ENCODE measurements at places on chromosomes 1 and 21.

GRCh38 chr1:166836733-166837132 is 2.5 kb upstream of the POGK start:
- DNase-seq: no peak

GRCh38 chr1:150820730-150821512 is 12.9 kb upstream of the CTSK start:
- no peak for DNase-seq

DNA sequence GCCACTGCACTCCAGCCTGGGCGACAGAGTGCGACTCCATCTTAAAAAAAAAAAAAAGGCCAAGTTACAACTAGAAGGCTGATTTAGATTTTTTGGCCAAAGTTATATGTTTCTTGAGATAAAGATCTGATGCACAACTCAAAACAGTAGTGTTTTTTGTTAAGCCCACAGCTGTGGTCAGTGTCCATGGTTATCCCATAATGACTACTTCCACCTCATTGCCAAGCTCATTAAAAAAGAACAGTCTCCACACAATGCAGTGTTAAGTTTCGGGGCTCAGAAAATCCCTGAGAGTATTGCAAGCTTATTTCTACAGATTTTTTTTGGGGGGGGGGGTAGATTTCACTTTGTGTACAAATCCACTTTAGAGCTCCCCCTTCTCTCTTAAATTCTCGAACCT is 120.5 kb downstream of the RUNX1 start:
- DNase-seq: no peak

- no peak for DNase-seq
Measured at GRCh38 chr1:207691841-207692240, 46.9 kb downstream of the CR1L start.

DNA sequence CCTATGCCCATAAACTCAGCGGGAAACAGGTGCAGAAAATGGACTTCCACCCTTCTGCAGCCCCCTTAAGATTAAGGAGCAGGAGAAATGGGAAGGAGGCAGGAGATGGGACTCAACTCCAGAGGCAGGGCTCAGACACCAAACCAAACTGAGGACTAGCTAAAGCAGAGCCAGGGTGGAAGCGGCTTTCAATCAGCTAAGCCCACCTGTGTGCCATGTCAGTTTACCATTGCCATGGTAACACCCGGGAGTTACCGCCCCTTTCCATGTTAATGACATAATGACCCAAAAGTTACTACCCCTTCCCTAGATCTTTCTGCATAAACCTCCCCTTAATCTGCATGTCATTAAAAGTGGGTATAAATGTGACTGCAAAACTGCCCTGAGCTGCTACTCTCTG is 653.5 kb downstream of the PTPRU start:
- no peak for DNase-seq

DNA sequence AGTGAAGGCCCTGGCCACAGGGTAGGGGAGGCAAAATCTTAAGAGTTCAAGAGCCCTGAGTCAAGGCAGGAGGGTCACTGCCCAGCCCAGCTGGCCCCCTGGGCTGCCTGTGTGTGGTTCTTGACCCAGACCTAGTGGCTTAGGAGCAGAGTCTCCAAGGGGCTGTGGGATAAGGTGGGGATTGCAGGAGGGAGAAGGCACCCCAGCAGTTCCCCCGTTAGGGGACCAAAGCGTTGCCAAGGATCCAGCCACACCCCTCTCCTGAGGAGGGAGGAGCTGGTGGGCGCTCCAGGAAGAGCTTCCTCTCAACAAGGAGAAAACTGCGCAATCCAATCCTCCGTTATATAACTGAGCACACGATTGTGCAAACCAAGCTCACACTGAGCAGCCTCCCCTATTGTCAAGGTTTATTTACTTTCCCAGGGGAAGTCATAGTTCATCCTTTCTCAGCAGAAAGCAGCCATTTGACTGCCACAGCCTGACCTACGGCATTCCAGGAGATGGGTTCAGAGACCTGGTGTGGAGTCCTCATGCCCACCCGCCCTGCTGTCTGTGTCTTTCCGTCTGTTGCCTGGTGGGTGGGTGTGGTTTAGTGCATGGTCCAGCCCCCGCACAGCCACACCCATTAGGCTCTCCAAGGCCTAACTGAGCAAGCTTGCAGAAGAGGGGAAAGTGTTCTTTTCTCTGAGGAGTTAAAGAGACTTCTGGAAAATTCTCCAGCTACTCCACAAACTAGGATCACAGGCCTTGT is 3.5 kb downstream of the EPHX1 start:
- peak; percentile 92 for DNase-seq

DNA sequence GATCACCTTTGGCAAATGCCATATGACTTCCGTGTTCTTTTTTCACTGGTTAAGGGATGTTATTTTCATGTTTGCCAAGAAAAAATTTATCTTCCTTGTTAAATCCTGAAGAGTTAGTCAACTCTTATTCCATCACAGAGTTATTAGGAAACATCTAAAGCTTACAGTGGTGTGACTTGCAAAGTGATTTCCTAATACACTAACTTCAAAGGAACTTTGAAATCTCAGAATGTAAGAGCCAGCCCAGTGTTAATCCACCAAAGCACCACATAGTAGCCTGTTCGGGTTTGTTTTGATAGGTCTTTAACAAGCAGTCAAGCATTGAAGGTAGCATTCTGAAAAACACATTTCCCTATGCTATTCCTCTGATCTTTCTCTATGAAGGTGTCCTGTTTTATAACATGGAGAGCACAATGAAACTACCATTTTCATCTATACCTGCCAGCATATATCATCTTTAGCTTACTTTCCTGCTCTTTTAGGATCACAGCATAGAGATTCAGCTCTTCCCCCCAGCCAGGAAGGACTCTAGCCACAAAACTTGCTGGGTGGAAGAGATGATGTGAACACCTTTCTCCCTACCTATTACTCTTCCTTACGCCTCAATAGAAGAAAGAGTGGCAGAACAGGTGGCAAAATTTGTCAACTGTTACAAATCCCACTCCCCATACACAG is 82.4 kb upstream of the MAGI3 start:
- no peak for DNase-seq

DNA sequence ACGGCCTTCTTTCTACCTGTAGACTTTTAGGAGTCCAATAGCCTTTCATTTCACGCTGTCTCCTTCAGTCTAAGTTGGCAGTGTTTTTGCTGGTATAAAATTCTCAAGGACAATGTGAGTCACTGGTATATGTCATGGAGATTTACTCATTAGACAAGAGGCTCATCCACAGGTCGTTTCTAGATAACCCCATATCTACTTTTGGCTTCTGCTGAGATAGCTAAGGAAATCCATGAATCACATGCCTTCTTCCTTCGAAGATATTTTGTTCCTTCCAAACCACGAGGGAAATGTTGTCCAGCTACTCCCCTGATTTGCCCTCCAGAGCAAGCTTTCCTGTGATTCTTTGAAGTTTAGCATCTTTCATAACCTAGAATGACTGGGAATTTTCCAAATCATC is 38.5 kb upstream of the KCNK1 start:
- no peak for DNase-seq

DNA sequence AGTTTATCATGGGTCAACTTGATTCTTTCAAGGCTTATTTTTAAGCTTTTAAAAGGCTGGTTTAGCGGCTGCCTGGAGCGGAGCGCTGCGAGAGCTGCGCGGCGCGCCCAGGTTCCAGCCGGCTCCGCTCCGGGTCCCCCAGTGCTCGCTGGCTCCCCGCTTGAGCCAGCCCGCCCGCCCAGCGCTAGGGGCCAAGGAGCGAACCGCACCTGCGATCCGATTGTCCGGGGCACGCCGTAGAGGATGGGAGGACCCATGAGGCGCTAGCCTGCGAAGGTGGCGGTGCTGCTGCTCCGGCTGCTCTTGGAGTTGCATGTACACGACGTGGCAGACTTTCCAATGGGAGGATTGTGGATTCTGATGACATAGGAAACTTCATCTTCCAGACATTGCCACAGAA is 9.9 kb upstream of the CFHR4 start:
- no peak for DNase-seq

DNA sequence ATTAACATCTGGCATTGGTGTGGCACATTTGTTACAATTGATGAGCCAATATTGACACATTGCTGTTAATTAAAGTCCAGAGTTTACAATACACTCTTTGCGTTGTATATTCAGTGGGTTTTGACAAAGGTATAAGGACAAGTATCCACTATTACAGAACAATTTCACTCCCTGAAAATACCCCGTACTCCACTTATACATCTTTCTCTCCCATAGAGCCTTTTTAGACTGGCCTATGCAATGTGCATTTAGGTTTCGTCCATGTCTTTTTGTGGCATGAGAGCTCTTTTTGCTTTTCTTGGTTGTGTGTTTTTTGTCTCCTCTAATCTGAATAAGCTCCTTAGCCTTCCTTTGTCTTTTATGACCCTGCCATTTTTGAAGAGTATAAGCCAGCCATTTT is 40.6 kb upstream of the TSNAX start:
- no peak for DNase-seq

- DNase-seq: no peak
Measured at GRCh38 chr21:39178421-39178820, 4.8 kb downstream of the PSMG1 start.

GRCh38 chr1:239247285-239247684 is 139.1 kb upstream of the CHRM3 start:
- no peak for DNase-seq

- no peak for DNase-seq
Measured at GRCh38 chr1:28173980-28174297, 2.6 kb downstream of the PTAFR start.

DNA sequence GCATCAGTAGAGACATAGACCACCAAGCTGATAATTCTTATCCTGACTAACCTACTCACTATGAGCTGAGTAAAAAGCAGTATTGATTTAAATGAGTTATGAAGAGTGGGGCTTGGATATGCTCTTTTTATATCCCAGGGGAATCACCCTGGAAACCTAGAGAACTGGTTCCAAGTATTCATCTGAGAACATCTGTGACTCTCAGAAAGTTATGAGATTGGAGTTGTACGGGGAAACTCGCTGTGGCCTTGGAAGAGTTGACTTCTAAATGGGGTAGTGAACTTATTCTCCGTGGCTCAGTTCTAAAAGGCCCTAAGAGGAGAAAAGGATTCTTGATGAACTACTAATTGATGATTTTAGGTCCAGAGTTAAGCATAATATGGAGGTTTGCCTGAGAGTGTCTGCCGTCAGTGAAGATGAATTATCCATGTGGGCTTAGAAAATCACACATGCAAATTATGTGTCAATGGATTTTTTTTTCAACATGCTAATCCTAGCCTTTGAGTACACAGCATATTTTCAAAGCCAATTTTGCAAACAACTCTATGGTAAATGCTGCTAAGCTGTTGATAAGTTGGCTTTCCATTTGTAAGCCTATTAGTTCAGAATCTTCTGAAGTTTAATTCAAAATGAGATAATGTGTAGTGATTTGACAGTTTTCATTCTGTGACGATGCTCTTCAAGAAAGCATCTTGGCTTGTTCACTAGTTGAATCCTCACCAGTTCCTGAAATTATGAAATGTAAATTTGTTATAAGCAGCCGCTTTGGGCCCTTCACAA is 122.7 kb downstream of the FGGY start:
- DNase-seq: no peak

DNA sequence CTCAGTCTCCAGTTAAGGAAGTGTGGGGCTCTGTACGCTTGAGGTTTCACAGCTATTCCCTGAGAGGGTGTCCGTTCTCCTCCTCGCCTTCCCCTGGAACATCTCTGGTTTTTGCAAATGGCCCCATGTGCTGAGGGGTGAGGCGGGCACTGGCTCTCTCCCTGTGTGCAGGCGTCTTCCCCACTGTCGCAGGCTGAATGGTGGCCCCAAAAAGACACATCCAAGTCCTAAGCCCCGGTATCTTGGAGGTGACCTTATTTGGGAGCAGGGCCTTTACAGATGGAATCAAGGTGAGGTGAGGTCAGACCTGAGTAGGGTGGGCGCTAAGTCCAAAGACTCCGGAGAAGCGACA is 98.0 kb upstream of the TMPRSS2 start:
- DNase-seq: no peak

GRCh38 chr1:188127507-188127906 is 1298.8 kb downstream of the PLA2G4A start:
- no peak for DNase-seq

GRCh38 chr1:39187275-39188046 is 17.0 kb upstream of the MACF1 start:
- no peak for DNase-seq

All from DMS153 (cell line).